ENCODE measurements at places on chromosomes 16 and 17. TPM values are rescaled to one million over a fixed set of nuclear protein-coding genes. Genes with fewer than 3 reads are reported as not detected.

The RHBDF1 gene
- total RNA-seq, result not detected

The KIFC3 gene
- 0.54 TPM for total RNA-seq

The ACE gene
- 0.51 TPM for total RNA-seq

The KRT33A gene
- total RNA-seq, result not detected

DNA sequence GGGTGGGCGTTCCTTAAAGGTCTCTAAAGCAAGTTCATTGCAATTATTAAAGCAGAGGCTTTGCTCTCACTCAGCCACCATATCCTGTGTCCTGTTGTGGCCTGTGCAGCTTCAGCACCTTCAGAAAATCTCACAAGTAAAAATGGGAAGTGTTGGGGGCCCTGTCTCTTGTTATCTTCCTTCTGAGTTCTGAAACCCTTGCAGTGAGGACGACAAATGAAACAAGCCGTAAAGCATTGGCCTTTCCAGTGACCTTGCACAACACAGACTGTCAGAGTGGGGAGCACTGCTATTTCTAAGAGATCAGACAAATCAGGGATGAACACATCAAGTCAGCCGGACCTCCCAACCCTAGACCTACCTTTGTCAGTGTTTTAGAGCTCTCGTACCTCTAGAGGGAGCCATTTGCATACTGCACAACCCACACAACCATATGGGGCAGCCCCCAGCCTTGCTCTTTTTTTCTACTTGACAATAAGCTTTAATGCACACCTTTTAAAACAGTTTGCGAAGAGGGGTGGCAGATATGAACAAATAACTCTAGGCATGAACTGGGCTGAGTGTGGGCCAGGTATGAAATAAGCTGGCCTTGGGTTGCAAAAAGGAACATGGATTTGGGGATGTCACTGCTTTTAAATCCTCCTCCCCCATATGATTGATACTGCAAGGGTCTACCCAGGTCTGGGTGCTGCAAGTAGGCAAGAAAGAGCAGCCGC is 89.8 kb downstream of the KATNIP start:
- no peak overlapping the region for H3K27ac ChIP-seq
- H3K4me1 ChIP-seq, result no peaks in the 10 kb centered on the region
- DNase-seq, result peak; percentile 55
- no peak overlapping the region for H3K4me3 ChIP-seq
- no peaks in the 10 kb centered on the region for H3K27me3 ChIP-seq
- H3K36me3 ChIP-seq, result peaks cover 8% of the 10 kb centered on the region

DNA sequence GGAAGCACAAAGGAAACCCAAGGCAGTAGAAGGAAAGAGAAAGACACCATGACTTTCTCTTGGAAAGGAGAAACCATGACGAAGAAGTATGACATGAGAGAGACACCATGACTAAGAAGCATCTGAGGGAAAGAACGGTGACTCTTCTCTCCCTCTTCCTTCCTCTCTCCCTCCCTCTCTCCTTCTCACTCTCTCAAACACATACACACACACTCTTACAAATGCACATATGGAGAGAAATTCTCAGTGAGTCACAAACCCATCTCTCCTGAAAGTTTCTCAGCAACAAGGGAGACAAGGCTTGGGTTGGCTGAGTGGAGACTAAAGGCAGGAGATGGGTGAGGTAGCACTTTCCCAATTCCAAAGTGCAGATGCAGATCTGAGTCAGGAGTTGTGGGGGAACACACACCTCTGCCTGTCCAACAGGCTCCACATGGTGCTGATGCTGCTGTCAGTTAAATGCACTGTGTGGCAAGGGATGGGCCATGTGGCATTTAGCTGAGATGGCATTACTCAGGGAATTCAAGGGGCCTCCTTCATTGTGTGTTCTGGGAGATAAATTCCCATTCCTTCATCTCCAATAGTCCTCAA is 336.7 kb upstream of the C16orf82 start:
- H3K36me3 ChIP-seq, result no peaks in the 10 kb centered on the region
- H3K27me3 ChIP-seq, result peaks cover 16% of the 10 kb centered on the region
- no peak overlapping the region for H3K4me3 ChIP-seq
- no peaks in the 10 kb centered on the region for H3K4me1 ChIP-seq
- H3K27ac ChIP-seq, result no peak overlapping the region

GRCh38 chr17:65685110-65685509 is 123.7 kb upstream of the AXIN2 start:
- no peaks in the 10 kb centered on the region for H3K27me3 ChIP-seq
- no peak for DNase-seq
- no peaks in the 10 kb centered on the region for H3K4me1 ChIP-seq
- no peaks in the 10 kb centered on the region for H3K36me3 ChIP-seq

GRCh38 chr16:84484579-84485254 is 19.7 kb downstream of the MEAK7 start:
- H3K4me3 ChIP-seq, result no peak overlapping the region
- no peak overlapping the region for H3K27ac ChIP-seq
- no peaks in the 10 kb centered on the region for H3K4me1 ChIP-seq
- H3K27me3 ChIP-seq, result no peaks in the 10 kb centered on the region

DNA sequence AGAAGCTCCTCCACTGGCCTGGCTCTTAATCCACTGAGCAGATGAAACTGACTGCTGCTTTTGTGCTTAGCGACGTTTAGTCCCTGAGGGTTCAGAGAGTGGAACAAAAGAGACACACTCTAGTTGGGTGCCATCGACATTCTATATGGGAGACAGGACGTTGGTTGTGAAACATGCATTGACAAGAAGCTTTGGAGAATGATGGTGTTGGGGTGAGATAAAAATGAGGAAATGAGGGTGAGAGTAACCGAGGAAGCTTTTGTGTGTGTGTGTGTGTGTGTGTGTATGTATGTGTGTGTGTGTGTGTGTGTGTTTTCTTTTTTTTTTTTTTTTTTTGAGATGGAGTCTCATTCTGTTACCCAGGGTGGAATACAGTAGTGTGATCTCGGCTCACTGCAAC is 89.5 kb downstream of the ABCC1 start:
- H3K4me1 ChIP-seq, result peaks cover 12% of the 10 kb centered on the region
- no peaks in the 10 kb centered on the region for H3K27me3 ChIP-seq
- no peak overlapping the region for H3K4me3 ChIP-seq
- H3K36me3 ChIP-seq, result peaks cover 44% of the 10 kb centered on the region

DNA sequence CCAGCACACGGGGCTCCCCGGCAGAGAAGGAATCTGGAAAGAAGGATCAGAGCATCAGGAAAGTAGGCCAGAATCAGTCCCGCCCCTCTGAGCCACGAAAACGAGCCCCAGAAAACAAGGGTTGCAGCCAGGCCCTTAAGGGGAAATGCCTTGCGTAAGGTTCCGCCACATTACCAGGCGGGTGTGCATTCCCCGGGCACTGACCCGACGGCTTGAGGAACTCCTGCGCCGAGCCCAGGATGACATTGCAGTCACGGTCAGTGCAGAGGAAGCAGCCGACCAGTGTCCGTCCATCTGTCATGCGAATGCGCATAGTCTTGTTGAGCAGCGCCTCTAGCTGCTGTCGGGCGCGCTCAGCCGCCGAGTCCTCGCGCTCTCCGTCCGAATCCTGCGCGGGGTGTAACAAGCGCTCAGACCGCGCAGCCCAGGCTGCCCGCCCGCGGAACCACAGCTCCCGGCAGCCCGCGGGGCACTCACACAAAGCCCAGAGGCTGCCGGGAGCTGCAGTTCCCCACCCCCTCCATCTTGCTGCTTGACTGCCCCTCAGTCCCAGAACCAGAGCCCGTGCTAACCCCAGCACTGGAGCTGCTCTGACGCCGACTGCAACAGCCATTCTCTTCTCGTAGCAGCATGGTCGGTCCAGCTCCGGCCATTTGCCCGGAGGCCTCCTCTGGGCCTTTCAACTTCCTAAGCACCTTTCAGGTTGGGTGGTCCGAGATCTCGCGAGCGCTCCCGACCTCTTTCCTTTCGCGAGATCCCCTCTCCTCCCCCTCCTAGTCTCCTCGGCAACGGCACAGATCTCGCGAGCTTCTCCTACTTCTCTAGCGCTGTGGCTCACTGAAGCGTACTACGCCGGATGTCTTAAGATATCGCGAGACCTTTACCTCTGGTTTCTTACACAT is at the start of gene NAA38:
Gene NAA38 (minus strand): TSS at position 749 of the 902 bp plus-strand sequence. CDS start 96 bp downstream, at position 653.
- no peak within 1 kb of the TSS for H3K4me3 ChIP-seq
- no peaks in the 10 kb centered on the region for H3K27me3 ChIP-seq
- H3K36me3 ChIP-seq, result peaks cover 22% of the 10 kb centered on the region
- peak; percentile 98 for DNase-seq

DNA sequence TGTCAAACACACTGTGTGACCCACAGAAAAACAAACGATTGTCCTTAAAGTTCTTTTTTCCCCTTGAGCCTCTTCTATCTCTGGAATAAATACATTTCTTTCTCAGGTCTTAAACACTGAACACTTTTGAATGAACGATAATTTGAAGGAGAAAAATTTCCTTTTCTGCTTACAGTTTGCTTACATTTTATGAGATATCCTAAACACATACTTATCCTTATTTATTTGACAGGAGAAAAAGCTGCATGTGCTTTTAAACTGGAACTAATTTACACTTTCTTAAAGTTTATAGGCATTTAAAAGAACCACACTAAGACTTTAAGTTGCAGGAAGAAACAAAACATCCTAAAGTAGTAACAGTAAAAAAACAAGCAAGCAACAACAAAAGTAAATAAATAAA is 4.7 kb upstream of the IGF2BP1 start:
- H3K4me1 ChIP-seq, result peaks cover 10% of the 10 kb centered on the region
- no peak overlapping the region for H3K27ac ChIP-seq
- DNase-seq, result no peak
- peaks cover 48% of the 10 kb centered on the region for H3K27me3 ChIP-seq
- H3K4me3 ChIP-seq, result no peak overlapping the region

GRCh38 chr16:14640538-14640937 is 7.8 kb downstream of the BFAR start:
- H3K36me3 ChIP-seq, result peaks cover 26% of the 10 kb centered on the region
- H3K4me3 ChIP-seq, result no peak overlapping the region
- H3K27me3 ChIP-seq, result no peaks in the 10 kb centered on the region
- H3K27ac ChIP-seq, result peak overlapping the region; percentile 32

DNA sequence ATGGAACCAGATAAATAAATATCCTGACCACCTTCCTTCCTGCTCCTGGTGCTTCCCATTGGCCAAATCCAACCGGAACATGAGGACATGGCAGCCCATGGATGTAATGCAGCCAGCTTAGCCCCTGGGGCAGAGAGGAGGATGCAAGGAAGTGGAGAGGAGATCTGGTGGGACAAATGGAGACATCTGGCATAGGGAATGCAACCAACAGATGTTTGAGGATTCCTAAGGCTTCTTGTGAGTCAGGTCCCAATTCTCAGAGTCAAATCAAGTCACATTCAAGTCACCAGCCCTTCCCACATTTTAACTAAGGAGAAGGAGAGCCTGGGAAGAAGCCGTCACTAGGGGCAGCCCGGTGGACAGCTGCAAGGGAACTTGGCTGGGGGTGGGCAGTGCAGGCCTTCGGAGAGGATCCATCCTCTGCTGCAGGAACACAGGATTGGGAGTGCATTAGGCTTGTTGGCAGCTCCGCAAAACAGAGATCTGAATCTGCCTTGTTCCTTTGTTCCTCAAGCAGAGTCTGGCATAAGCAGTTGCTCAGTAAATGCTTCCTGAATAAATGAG is 62.8 kb upstream of the HS3ST2 start:
- no peak for DNase-seq
- no peak overlapping the region for H3K27ac ChIP-seq
- H3K27me3 ChIP-seq, result peaks cover 7% of the 10 kb centered on the region
- H3K36me3 ChIP-seq, result no peaks in the 10 kb centered on the region
- H3K4me1 ChIP-seq, result no peaks in the 10 kb centered on the region

DNA sequence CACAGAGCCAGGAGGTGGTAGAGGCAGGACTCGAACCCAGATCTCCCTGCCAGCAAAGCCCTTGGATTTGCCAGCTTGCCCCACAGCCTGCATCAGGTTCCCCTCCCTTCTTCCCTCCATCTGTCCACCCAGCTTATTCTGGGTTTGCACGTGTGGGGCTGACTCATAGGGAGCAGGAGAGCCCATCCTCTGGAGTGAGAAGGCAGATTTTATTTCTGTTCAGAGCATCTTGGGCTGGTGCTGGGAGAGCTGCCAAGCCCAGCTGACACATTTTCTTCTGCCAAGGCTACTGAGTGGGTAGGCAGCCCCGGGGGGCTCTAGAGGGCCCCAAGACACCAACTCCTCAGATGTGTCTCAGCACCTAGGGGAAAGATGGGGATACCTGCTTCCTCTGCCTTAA is 106.3 kb upstream of the CRHR1 start:
- H3K36me3 ChIP-seq, result no peaks in the 10 kb centered on the region
- H3K27me3 ChIP-seq, result peaks cover 9% of the 10 kb centered on the region
- no peak overlapping the region for H3K4me3 ChIP-seq
- no peak overlapping the region for H3K27ac ChIP-seq

GRCh38 chr16:66229651-66230050 is 136.8 kb upstream of the CDH5 start:
- no peak overlapping the region for H3K27ac ChIP-seq
- H3K36me3 ChIP-seq, result no peaks in the 10 kb centered on the region
- no peak for DNase-seq
- peaks cover 3% of the 10 kb centered on the region for H3K4me1 ChIP-seq
- peaks cover 6% of the 10 kb centered on the region for H3K27me3 ChIP-seq

- DNase-seq, result no peak
- no peaks in the 10 kb centered on the region for H3K4me1 ChIP-seq
- no peaks in the 10 kb centered on the region for H3K27me3 ChIP-seq
- peaks cover 2% of the 10 kb centered on the region for H3K36me3 ChIP-seq
- H3K27ac ChIP-seq, result no peak overlapping the region
Observed at GRCh38 chr17:83091257-83092141, 12.1 kb downstream of the METRNL start.

All from activated CD8-positive, alpha-beta T cell treated with anti-CD3 and anti-CD28 coated beads for 36 hours (primary cell).